ENCODE measurements at places on chromosomes 2 and 18. TPM values are rescaled to one million over a fixed set of nuclear protein-coding genes. Genes with fewer than 3 reads are reported as not detected.

GRCh38 chr2:105425936-105426625, 27.2 kb upstream of the FHL2 start:
- DNase-seq, result peak; percentile 44

- no peak for DNase-seq
Measured at GRCh38 chr2:103005393-103005792, 243.6 kb downstream of the TMEM182 start.

- no peak for DNase-seq
Measured at GRCh38 chr18:24923138-24923537, 428.8 kb downstream of the ZNF521 start.

DNA sequence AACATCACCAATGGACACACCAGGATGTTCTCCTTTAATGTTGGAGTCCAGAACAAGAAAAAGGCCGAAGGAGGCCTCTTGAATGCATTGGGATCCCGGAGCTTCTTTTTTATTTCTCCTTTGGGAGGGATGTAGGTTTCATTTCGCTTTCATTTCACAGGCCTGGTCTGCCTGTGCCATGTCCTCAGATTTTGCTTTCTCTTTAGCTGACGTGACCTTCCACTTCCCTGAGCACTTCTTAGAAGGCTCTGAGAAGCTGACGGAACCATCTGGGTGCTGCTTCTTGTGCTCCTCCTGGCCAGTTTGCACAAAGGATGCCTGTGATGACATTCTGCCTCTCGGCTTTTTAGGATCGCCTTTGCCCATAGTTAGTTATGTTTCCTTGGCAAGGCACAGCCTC, 15.1 kb upstream of the MBOAT2 start:
- no peak for DNase-seq

Gene OR6B2
- not detected for total RNA-seq

Gene SMC6
- 21.3 TPM for total RNA-seq

- no peak for DNase-seq
Measured at GRCh38 chr2:102206666-102207341, 20.0 kb downstream of the IL1RL2 start.

DNA sequence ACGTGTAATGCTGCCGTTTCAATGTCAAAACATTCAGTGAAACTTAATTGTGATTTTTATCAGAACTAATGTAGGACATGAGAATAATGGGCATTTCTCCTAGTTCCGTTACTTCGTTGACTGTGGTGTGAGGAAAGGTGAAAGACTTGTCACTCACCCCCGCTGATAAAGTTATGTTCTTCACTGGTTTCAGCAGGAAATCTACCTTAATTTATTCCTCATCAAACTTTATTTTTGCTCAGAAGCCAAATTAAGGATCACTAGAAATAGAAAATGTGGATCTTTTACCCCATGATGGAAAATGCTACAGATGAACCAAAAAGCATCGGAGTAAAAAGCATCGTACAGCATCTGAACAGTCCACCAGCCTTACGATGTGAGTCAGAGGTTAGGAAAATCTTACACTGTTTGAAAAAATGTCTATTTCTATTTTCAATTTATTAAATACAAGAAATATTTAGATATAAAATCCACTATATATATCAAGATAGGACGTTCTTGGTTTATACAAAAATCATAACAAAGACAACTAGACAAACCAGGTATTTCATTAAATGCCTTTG, 1.0 kb upstream of the ROCK1 start:
- DNase-seq, result no peak

DNA sequence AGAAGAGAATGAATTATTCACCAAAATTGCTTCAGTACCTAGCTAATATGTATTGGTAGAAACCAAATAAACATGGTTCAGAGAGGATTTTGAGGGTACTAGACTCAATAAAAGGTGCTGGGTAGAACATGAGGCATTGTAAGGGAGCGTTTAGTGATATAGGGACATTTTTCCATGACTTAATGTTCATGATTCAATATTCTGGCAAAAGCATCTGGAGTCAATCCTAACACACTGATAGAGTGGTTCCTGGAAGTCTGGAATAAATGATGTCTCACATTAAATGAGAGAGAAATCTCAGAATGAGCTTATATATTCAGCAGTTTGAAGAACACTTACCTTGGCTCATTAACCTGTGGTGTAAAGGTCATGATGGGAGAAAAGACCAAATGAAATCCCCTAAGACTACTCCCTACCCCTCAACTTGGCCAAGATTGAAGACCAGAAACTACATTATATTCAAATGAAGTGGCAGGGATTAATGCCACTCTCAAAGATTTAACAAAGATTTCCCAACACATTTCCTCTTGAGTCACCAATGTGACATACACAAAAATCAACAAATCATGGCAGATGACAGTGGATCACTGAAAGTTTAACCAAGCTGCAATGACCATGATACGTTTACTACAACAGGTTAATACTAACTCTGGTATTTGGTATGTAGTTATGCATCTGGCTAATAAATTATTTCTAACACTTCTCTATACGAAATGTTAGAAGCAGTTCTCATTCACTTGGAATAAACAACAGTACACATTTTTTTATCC, 309.5 kb downstream of the SATB2 start:
- DNase-seq, result no peak

Gene KLHL29
- 5.0 TPM for total RNA-seq

Gene IL18RAP
- total RNA-seq, result not detected

Gene ADGRF3
- total RNA-seq, result 0.24 TPM

DNA sequence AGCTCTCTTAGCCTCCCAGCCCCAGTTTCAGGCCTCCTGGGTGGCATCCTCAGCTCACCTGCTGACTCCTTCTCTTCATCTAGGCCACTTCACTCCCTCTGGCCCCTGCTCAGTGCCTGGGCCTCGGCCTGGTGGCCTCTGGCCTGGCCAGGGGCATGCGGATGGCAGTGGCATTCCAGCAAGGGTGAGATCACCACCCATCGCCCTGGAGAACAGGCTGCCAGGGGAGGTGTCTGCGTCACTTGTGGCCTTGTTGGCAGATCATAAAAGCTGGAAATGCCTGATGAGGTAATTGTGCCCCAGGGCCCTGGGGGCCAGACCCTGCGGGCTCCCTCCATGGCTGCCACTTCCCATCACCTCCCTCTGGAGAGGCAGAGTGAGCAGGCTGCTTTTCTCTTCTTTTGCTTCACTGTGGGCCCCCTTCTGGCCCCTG, 72.5 kb upstream of the SMAD2 start:
- DNase-seq, result no peak

GRCh38 chr2:189298481-189298880, 118.9 kb upstream of the COL5A2 start:
- no peak for DNase-seq

DNA sequence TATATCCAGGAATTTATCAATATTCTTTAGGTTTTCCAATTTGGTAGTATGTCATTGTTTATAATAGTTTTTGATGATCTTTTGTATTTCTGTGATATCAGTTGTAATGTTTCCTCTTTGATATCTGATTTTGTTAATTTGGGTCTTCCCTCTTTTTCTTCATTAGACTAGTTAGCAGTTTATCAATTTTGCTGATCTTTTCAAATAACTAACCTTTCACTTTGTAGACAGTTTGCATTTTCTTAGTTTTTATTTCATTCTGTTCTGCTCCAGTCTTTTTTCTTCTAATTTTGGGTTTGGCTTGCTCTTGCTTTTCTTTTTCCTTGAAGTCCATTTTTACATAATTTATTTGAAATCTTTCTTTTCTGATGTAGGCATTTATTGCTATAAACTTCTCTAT, 824.4 kb downstream of the LRP1B start:
- DNase-seq, result no peak

Gene ASB18
- not detected for total RNA-seq

DNA sequence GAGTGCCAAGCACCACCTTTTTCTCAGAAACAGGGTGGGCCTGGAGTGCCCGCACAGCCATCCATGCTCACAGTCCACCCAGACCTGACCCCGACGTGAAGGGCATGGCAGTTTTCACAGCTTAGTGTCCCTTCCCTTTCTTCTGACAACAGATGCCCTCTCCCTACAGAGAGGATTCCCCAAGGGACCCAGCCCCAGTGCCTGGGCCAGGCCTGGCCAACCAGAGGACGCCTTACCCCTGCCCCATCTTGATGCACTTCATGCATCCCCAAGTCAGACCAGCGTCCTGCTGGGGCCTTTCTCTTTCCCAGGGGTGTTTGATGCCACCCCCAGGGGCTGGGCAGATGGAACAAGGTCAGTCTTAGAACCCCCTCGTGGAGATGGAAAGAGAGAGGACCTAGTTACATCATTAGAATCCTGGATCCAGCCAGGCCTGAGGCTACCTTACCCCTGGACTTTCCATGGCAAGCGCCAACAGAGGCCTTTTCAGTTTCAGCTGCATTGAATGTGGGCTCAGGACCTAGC, 3.8 kb downstream of the ANKMY1 start:
- DNase-seq, result no peak

GRCh38 chr18:42072407-42072806, 117.4 kb downstream of the PIK3C3 start:
- DNase-seq, result no peak

- no peak for DNase-seq
Measured at GRCh38 chr2:223055836-223056235, 3.8 kb downstream of the KCNE4 start.

GRCh38 chr2:111652038-111652437, 232.0 kb downstream of the ANAPC1 start:
- no peak for DNase-seq

- DNase-seq, result no peak
Measured at GRCh38 chr2:165149439-165149838, 54.4 kb downstream of the SCN3A start.

DNA sequence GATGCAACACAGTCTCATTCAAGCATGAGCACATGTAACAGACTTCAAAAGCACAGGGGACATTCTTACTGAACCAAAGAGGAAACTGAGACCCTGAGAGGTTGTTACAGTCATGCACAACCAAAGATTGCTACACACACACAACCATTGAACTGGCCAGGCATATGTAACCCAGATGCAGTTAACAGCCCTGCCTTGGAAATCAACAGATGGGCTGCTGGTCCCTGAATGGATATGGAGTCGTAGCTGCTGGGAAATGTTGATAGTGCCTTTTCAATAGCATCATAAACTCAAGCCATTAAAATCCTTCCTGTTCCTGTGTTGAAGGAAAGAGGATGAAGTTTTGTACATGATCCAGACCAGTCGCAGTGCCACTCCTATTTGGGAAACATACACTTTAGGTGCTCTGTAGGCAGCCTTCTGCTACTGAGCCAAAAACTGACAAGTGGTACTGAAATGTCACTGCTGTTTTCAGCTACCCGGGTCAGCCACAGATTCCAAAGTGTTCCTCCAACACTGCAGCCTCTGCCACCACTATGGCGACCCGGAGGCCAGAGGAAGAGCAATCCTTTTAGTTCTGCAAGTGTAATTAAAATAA, 143.9 kb downstream of the CCBE1 start:
- DNase-seq, result no peak

Gene RUFY4
- total RNA-seq, result not detected

DNA sequence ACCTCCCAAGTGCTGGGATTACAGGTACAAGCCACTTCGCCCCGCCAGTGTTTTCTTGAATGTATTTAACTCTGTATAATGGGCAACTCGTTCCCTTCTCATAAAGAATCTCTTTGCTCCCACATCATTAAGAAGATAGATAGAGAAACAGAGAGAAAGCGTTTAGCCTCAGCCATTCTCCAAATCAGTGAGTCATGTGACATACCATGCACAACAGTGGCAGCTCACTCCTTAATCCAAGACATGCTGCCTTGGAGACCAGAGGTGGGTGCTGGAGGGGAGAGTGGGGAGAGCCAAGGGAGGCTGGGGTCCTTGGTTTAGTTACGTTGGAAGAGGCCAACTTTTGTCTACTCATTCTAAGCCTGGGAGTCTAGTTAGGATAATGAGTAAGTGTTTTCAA, 54.7 kb downstream of the TGIF1 start:
- DNase-seq, result no peak

GRCh38 chr2:219663116-219663762, 35.8 kb downstream of the SLC4A3 start:
- no peak for DNase-seq

Gene FAM98A
- 58.6 TPM for total RNA-seq

- no peak for DNase-seq
Measured at GRCh38 chr18:445055-445454, 55.4 kb downstream of the COLEC12 start.

- no peak for DNase-seq
Measured at GRCh38 chr2:168589236-168590211, 133.5 kb downstream of the CERS6 start.

GRCh38 chr2:19321946-19322345, 36.5 kb downstream of the OSR1 start:
- DNase-seq, result no peak

Gene SSB
- 111 TPM for total RNA-seq

DNA sequence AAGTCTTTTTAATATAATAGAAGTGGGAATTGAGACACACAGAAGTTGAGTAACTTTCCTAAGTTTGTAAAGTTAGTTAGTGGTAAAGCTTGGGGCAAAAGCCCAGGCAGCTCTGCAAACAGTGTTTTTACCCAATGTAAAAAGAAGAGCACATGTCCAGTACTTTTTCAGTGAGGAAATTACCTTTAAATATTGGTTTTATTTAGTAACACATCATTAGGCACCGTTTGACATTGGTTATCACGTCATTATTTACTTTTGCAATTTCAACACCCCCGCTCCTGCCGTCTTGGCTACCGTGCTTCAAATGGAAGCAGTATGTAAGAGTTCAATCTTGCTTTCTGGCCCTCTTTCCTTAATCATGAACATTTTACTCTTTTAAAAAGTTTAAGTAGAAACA, 807.9 kb downstream of the EPHA4 start:
- DNase-seq, result no peak

DNA sequence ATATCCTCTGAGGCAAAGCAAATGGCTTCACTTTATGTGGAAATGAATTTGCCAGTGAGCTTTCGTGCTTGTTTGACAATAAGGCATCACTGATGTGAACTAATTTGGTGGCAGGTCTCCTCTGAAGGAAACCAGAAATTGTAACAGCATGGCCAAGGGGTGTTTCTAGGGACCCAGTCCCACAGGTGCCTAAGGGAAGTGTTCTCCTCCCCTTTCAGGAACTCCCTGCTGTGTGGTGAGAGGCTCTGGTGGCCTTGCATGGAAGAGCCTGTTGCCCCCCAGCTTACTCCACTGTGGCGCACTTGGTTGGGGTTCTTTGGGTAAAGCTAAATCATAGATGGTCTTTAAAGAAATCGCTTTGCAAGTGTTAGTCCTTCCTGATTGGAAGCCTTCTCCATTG, 20.4 kb downstream of the RAB12 start:
- DNase-seq, result no peak

DNA sequence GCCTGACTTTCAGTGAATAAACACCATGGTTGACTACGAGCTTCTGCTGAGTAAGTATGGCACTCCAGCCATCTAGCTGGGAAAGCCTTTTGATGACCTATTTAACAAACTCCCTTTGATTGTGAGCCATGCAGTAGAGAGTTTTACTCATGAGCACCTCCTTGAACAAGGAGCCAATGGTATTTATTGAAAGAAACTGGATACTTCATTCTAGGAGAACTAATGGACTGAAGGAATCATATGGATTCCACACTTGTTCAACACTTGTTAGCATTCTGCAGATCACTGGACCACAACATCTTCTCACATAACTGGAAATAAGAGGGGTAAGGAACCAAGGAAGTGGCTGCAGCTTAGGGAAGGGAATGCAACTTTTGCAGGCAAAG, 320.9 kb upstream of the ETAA1 start:
- DNase-seq, result no peak

Gene C2orf92
- total RNA-seq, result 15.0 TPM

All from osteocyte (in vitro differentiated cells).